ENCODE measurements at places on chromosomes 3 and 15. TPM values are rescaled to one million over a fixed set of nuclear protein-coding genes. Genes with fewer than 3 reads are reported as not detected.

SORD gene
- 52.6 TPM for total RNA-seq

DNA sequence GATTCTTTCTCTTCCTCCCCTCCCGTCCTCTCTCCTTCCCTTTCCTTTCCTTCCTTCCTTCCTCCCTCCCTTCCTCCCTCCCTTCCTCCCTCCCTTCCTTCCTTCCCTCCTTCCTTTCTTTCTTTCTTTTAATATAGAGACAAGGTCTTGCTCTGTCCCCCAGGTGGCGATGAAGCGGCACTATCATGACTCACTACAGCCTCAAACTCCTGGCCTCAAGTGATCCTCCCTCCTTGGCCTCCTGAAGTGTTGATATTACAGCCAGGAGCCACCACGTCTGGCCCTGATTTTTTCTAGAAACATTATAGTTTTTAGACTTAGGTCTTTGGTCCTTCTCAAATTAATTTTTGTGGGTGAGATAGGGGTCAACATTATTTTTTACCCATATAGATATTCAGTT, 15.5 kb downstream of the GRM2 start:
- DNase-seq = no peak

DNA sequence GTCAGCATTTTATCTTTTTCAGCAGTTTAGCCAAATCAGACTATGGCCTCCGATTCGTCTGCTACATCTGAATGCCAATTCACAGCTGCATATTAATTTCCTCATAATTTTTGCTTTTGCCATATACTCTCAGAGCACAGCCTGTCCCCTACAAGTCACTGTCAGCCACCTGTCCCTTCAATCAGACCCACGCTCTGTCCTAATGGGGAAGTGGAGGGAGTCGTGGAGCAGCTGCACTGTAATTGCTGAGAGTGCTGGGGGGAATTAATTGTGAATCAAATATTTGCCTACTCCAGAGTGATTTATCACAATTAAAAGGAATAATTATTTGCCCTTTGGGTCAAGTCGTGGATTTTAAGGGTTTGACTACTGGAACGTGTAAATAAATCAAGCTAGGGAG, 75.5 kb downstream of the EBLN2 start:
- no peak for DNase-seq

DNA sequence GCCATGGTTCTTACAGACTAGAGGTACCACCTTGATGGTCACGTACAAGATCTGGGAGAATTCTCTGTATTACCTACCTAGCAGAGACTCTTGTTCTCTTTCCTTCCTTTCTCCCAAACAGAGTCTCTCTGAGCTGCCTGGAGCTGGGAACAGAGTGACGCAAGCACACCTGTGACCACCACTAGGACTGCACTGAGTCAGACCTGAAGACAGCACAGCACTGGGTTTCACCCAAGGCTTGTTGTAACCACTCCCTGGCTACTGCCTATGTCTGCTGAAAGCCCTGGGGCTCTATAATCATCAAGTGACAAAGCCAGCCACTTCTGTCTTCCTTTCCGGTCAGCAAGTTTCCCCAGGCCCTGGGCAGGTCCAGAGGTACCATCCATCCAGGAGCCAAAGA, 293.3 kb upstream of the CNTN4 start:
- no peak for DNase-seq

DNA sequence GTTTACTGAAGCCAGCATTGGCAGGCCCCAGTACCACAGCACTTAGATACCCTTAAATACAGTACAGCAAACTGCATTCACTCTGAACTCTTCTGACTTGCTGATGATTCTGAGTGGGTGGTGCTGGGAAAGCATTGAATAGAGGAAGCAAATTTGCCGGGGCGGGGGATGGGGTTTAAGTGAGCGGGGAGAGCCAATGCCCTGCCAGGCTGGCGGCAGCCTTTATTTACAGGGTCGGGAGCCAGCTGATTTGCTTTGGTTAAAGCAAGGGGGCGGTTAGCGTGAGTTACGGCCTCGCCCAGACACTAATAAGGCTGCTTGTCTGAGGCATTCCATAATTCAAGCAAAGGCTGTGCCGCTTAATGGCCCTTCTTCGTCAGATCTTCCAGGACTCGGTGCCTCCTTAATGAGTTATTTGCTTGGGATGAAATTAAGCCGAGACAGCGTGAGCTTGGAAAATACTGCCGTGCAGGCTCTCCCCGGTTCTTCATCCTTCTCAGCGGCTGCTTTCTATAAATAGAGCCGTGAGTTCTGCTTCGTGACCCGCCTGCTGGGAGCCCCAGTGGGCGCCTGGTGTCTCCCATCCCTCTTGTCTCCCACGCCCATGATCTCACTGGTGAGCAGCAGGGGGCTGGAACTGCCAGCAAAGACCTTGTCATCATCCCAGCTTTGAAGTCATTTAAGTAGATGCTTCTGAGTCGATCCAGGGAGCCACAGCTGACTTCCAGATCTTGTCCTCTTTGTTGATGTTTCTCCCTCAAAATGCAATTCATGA, 25.8 kb downstream of the SPSB4 start:
- DNase-seq = peak; percentile 61

SLC24A5 gene
- total RNA-seq = not detected

DNA sequence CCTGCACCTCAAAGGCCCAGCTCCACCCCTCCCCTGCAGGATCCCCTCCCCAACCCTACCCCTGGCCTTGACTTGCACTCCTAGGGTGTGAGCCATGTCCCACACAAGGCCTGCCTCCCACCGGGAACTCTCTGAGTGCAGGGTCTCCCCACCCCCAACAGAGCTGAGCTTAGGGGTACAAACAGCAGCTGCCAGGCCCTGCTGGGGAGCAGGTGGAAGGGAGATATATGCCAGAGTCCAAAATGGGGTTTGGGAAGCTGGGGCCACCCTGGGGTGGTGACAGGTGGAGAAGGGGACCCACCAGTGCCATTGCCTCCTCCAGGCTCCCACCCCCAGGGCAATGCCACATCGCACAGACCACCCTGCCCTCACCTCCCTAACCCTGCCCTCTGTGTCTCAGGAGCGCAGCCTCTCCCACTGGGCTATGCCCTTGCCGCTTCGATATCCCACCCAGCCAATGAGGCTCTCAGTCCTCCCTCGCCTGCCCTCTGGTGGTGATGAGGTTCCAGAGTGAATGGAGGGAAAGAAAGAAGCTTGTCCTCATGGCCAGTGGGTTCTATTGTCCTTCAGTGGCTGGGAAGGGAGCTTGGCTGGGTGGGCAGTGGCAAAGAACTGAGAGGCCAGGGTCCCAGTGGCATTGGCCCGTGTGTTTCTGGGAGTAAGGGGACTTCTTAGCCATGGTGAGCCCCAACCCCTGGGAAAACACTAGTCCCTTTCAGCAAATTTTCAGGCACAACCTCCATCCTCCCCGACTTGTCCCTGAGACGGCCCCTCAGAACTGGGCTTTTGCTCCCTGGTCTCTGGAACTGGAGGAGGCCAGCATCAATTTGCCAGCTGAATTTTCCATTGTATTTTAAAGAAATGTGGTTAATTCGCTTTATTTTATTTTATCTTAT, 46.8 kb downstream of the CYP11A1 start:
- peak; percentile 69 for DNase-seq

- no peak for DNase-seq
Observed at GRCh38 chr3:141542202-141542969, 55.6 kb downstream of the RASA2 start.

KAT2B gene
- 1.6 TPM for total RNA-seq

DNA sequence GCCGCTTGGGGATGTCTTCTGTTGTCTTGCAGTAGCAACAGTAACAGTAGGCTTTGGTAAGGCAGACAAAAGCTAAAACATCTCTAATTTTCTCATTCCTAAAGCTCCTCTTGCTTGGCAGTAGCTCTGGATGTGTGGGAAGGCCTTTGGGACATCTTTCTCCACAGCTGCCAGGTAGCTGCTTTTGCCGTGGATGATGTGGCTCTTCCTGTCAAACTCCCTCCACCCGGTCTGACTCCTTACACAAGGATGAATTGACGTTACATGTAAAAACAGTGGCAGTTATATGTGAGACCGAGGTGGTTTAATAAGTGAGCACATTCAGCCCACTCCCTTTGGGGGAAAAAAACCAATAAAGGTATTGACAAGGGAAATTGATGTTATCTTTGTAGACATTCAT, 309.1 kb downstream of the TUSC7 start:
- no peak for DNase-seq

GRCh38 chr3:59817511-59817910, 767.7 kb upstream of the CFAP20DC start:
- no peak for DNase-seq

NEK10 gene
- total RNA-seq = 0.29 TPM

DNA sequence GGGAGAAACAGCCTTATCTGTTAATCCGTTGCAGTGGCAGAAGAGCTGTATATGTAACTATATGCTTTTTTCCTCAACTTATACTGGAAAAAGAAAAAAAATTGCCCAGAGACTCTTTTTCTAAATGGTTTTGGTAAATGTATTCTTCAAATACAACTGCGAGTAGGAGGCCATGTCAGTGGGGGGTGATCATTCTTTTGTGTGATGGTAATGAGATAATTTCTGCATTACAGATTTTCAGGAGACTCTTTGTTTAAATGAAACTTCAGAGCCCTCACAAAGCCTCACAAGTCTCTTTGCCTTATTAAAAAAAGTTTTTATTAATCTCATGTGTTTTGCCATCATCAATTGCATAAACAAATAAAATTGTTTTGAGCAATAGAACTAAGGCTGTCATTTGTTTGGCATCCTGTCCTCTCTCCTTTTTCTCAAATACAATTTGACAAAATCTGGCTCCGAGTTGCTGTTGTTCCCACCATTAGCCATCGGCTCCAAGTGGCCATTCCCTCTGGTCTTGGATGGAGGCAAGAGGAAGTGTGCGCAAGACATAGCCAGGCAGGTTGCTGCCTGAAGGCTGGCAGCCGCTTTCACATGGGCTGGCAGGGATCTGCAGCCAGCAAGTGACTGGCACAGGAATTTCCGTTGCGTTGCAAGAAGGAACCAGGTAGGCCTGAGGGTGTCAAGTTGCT, 116.7 kb downstream of the FNDC3B start:
- peak; percentile 62 for DNase-seq

DNA sequence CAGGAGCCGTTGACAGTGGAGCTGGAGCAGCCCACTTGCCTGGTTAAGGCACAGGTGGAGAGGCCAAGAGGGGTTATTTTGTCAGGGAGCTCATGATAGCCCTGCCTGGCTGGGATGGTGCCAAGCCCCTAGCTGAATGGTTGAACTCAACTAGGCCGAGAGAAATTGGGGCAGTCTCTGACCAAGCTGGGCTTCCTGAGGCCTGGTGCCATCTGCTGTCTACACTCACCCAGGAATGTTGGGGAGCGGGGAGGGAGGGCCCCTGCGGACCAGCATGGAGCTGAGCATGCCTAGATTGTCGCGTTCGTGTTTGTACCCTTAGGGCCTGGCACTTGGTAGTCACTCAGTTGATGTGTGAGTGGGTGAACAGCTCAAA, 1.2 kb downstream of the BRPF1 start:
- DNase-seq = no peak

DNA sequence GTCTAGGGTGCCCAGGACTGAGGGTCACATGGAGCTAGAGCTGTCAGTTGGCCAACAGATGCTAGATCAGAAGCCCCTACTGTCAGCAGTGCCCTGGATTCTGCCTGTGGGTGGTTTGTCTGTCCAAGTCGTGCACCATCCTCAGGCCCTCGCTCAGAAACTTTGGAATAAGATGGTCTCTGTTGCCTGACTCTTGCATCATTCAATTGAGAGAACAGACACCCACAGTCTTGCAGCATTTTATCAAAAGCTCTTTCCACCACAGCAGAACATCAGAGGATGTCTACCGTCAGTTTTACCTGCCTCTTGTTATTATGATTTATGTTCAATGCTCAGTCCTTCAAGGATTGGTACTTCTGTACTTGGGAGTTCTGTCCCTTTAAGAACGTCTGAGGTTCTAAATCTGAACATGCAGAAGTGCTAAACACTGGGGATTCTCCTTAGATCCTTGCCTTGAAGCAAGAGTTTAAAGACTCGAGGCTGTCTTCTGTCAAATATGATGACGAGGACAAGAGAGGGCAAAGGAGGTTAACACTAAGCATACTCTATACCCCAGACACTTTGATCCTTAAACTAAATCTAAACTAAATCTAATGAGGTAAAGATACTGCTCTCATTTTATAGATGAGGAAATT, 4.8 kb downstream of the AQP9 start:
- no peak for DNase-seq

DNA sequence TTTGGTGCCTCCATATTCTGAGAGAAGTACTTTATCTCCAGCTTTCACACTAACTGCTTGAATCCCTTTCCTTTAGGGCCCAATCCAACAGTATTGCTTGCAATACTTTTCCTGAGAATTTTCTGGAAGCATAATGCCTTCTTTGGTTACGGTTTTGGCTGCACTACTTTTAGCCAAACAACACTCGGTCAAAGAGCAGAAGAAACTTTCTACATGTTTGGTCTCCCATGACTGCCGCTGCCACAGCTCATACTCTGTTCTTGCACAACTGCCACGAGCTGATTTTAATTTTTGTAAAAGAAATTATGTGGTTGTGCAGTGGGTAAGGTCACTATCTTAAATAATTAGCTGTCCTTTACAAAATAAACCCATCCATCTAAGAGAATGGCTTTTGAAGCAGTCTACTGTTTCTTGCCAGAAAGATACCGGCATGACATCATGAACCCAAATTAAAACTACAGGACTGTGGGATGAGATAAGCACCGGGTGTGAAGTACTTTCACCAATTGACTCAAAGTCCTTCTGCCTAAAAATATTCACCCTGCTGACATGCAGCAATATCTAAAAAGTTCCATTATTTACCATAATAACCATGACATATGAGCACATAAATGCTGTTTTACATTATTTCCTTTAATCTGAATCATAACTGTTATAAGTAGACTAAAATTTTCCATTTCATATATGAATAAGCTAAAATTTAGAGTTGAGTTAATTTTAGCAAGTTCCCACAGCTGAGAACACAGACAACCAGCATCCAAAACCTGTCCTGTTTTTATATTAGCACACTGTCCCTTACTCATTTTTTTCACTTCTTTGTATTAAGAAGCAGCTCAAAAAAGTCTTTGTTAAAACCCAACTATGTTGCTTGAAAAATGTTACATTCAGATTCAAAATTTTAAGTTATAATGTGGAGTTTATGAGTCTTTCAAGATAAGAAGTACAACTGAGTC, 1154.3 kb downstream of the EPHA3 start:
- no peak for DNase-seq

GRCh38 chr3:68699541-68699940, 232.8 kb downstream of the TAFA4 start:
- DNase-seq = no peak

- peak; percentile 80 for DNase-seq
Observed at GRCh38 chr3:191141728-191142127, 57.3 kb upstream of the OSTN start.

GRCh38 chr3:158774965-158775364, 26.9 kb upstream of the MFSD1 start:
- DNase-seq = no peak
